ENCODE measurements at places on chromosomes 12 and 14. TPM values are rescaled to one million over a fixed set of nuclear protein-coding genes. Genes with fewer than 3 reads are reported as not detected.

CACNA2D4 gene
- total RNA-seq = 9.9 TPM

IL22 gene
- total RNA-seq = not detected

KLRC2 gene
- 8.3 TPM for total RNA-seq

C3AR1 gene
- total RNA-seq = 1.3 TPM

SLCO1B1 gene
- total RNA-seq = not detected

RTL1 gene
- not detected for total RNA-seq

CFAP251 gene
- total RNA-seq = 0.95 TPM

RPL10L gene
- total RNA-seq = 5.0 TPM

ARHGEF25 gene
- total RNA-seq = 5.1 TPM

NOC4L gene
- 15.3 TPM for total RNA-seq

CCDC38 gene
- not detected for total RNA-seq

Measured in Peyer's patch (tissue), 4 donors.